ENCODE measurements at places on chromosomes 3 and 15.

GRCh38 chr15:69586721-69587120, 134.1 kb downstream of the RPLP1 start:
- DNase-seq: no peak

- DNase-seq: peak; percentile 6
Measured at GRCh38 chr3:13480340-13481318, 523 bp downstream of the HDAC11 start.

- DNase-seq: no peak
Measured at GRCh38 chr3:172972717-172973116, 168.3 kb downstream of the SPATA16 start.

DNA sequence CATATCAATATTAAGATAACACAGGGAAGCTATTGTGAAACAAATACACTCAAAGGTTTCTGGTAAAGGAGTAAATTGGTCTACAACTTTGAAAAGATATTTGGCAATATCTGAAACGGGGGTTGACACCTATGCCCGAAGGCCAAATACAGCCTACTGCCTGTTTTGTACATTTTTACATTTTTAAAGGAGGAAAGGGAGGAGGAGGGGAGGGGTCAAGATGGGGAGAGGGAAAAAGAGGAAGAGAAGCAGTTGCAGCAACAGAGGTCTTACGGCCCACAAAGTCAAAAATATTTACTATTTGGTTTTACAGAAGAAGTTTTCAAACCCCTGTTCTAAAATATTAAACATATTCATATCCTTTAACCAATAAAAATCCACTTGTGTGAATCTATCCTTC, 94.2 kb downstream of the FMN1 start:
- DNase-seq: no peak

DNA sequence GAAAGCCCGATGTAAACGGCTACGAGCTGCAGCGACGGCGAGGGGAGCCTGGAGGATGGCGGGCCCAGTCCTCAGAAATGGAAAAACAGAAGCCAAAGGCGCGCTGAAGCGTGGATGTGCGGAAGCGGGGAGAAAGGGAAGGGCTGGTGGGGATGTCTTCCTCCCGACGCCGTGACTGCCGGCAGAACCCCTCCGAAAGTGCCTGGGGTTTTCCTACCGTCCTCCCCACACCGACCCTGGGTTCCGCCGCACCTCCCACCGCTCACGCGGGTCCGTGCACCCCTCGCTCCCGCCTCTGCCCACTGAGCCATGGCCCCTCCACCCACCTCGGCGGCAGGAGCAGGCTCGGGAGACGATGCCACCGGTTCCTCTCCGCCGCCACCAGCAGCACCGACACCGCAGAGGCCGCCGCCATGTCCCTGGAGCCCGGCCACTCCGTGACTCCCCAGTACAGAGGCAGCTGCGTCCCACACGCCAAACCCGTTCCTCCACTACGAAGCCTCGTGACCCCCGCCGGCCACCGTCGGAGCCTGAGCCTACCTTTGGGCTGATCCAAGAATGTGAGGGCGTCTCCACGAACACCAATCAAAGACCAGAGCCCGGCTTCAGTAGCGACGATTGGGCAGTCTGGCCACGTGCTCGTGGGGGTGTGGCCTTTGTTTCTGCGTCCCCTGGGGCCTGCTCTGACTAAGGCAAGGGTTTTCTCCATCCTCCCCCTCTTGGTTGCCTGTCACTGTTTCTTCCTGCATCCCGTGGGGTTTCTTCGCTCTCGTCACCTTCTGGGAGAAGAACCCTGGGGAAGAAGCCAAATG, at the start of gene MCCC1:
TSS of gene MCCC1 (minus strand) at position 471 of the 812 bp plus-strand sequence. CDS start at position 415, 56 bp downstream.
- DNase-seq: peak; percentile 99

DNA sequence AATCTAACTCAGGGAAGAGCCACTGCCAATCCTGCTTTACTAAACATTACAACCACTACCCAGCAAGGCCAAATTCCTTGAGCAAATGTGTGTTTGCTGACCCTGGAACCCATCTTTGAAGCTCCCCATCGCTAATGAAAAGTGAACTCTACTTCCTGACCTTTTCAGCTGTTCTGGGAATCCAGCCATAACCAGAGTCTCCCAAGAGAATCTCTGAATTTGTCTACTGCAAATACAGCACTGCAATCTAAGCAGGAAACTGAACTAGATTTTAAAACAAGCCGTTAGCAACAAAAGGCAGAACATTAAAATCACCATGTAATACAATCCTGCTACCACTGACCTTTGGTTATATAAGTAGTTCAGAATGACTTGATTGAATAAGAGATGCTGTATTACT, 309.2 kb downstream of the MAGI1 start:
- DNase-seq: peak; percentile 79

DNA sequence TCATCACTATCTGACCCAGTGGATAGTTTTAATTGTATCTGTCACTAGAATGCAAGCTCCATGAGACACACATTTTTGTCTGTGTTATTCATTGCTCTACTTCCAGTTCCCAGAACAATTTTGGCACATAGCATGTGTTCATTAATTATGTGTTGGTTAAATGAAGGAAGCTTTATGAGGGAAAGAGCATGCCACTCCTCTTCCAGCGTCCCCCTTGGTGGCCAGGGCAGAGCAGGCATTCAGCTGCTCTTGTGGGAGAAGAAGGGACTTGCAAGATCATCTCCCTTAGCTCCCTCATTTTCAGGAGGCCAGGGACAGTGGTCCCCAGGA, 489 bp upstream of the GALNT15 start:
- peak; percentile 90 for DNase-seq

GRCh38 chr3:61928776-61929314, 367.5 kb downstream of the PTPRG start:
- DNase-seq: peak; percentile 16

- no peak for DNase-seq
Measured at GRCh38 chr15:89492111-89492641, 4.2 kb downstream of the RHCG start.

DNA sequence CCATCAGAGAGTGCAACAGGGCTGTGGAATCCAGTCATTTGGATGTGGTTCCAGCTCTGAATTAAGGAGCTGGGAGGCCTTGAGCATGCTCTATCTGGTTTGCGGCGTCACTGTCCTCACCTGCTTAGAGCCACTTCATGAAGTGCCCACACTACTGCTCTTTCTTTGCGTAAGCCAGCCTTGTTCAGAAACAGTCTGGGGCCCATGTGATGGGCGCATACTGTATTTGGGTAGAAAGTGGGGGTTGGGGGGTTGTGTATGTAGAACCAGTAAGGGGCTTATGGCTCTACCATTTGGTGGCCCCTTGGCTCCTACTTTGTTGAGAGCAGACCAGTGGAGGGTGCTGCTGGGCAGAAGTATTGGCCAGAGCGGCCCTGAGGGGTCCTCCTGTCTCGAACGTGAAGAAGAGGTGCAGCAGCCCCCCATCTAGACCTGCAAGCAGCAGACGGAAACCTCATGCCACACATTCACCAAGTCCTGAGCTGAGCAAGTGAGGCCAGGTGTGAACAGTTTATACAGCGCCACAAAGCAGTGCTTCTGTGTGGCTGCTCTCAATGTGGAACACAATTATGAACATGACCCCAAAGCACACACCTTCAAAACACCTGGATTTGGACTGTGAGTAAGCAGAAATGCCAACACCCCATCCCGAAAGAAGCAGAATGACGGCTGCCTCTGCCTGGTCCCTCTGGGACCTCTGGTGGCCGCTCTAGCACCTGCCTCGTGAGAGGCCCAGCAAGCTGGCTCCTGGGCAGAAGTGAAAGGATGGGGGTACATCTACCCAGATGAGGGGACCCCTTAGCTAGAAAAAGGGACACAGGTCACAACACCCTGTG, 26.6 kb downstream of the SRPRB start:
- no peak for DNase-seq

GRCh38 chr15:40281801-40282146, 1.1 kb downstream of the ANKRD63 start:
- no peak for DNase-seq

- no peak for DNase-seq
Measured at GRCh38 chr3:6281662-6282061, 579.3 kb upstream of the GRM7 start.

GRCh38 chr3:58535531-58536500, 1.2 kb downstream of the ACOX2 start:
- DNase-seq: peak; percentile 34

DNA sequence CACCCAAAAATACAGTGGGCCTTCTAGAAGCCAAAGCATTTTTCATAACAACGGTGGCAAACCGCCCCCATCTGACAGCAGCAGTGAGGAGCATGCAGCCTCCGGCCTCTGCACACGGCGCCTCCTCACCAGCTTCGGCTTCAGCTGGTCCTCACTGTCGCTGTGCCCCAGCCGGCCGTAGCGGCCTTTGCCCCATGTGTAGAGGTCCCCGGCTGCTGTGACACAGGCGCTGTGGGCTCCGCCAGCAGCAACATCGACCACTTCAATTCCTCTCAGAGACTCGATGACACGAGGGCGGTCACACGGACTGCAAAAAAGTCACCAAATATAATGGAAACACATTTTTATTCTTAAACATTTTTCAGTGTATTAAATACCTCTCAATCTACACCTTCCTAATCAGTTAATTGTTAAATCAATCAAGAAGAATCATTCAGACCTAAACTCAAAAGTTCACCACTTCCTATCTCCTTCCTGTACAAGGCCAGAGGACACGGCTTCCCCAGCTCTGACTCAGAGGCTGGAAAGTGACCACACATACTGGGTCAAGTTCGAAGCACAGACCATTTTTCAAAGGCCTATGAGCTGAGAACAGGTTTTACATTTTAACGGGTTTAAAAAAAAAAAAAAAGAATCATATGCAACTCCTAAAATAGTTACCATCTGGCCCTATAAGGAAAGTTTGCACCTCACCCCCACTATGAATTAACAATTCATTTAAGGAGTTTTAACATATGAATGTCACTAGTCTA, 33.6 kb upstream of the OCA2 start:
- peak; percentile 36 for DNase-seq

GRCh38 chr3:51024765-51025632, 350.3 kb downstream of the DOCK3 start:
- DNase-seq: no peak

GRCh38 chr3:38173834-38174418, 8.6 kb downstream of the OXSR1 start:
- no peak for DNase-seq

- peak; percentile 91 for DNase-seq
Measured at GRCh38 chr3:185825006-185825638, at the start of gene IGF2BP2. IGF2BP2 (minus strand) TSS chr3:185825042; CDS start chr3:185824960, 82 bp downstream.

Data from fibroblast of skin of abdomen (primary cell).